ENCODE measurements at places on chromosomes 7 and 10. TPM values are rescaled to one million over a fixed set of nuclear protein-coding genes. Genes with fewer than 3 reads are reported as not detected.

PNLIPRP2 gene
- not detected for polyA plus RNA-seq

SSC4D gene
- polyA plus RNA-seq: 0.17 TPM

PTN gene
- polyA plus RNA-seq: not detected

LAMB1 gene
- polyA plus RNA-seq: 0.44 TPM

- DNase-seq: no peak
These were observed 31.9 kb downstream of the BEND7 start for GRCh38 chr10:13496931-13497330.

- no peak for DNase-seq
These were observed 293.2 kb upstream of the SEMA3D start for GRCh38 chr7:85479918-85480643.

KIAA1549 gene
- polyA plus RNA-seq: not detected

- peak; percentile 21 for DNase-seq
These were observed 13.6 kb downstream of the SNX10 start for GRCh38 chr7:26305090-26305868.

GRCh38 chr10:61329854-61330253, 123.3 kb downstream of the TMEM26 start:
- no peak for DNase-seq

GPR22 gene
- 0.28 TPM for polyA plus RNA-seq

- DNase-seq: no peak
These were observed 7.2 kb downstream of the ANTXRL start for GRCh38 chr10:46293832-46294640.

DNA sequence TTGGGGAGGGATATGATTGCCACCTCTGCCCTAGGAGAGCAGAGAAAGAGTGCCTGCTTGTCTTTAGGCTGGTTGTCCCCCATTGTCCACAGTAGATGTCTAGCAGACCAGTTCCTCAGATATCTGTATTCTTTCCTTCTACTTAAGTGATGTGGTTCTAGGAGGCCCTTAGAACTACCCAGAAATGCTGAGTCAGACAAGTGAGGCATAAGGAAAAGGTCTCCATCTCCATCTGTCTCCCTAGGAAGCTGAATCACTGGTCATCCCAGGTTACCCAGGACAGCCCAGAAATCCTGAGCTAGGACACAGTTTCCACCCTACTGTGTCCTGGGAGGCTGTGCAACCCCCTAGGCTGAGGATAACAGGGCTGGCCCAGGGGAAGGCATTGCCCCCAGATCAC, 93.4 kb upstream of the INHBA start:
- DNase-seq: no peak

DNA sequence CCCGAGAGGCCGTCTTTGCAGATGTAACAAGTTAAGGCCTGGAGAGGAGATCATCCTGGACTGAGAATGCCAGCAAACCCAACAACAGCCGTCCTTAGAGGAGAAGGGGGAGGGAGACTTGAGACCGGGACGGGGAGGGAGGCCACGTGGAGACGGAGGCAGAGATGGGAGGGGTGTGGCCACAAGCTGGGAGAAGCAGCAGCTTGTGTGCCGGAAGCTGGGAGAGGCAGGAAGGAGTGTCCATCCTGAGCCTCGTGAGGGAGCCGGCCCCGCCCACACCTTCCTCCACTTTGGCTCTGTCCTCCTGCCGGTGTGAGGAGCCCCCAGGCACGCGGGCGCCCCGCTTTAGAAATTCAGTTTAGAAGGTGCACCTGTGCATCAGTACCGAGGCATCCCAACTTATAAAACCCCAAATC, 95.7 kb downstream of the DNAJB6 start:
- DNase-seq: no peak

- no peak for DNase-seq
These were observed 22.4 kb downstream of the KCNH2 start for GRCh38 chr7:150955519-150956394.

GRCh38 chr7:107274506-107274905, 105.7 kb downstream of the HBP1 start:
- no peak for DNase-seq

DNA sequence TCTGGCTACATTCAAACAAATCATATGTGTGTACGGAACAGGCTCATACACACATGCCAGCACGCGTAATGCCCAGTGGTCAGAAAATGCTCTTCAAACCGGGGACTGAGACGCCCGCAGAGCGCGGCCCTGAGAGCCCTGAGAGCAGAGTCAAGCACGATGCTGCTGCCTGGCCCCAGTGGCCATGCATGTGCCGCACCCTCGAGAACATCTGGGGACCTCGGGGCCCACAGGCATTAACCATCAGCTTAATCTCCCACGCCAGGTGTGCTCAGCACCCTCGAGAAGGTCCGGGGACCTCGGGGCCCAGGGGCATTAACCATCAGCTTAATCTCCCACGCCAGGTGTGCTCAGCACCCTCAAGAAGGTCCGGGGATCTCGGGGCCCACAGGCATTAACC, 163.1 kb downstream of the PTPRN2 start:
- DNase-seq: no peak

- DNase-seq: no peak
These were observed 55.5 kb upstream of the LOXL4 start for GRCh38 chr10:98323221-98324164.

DNA sequence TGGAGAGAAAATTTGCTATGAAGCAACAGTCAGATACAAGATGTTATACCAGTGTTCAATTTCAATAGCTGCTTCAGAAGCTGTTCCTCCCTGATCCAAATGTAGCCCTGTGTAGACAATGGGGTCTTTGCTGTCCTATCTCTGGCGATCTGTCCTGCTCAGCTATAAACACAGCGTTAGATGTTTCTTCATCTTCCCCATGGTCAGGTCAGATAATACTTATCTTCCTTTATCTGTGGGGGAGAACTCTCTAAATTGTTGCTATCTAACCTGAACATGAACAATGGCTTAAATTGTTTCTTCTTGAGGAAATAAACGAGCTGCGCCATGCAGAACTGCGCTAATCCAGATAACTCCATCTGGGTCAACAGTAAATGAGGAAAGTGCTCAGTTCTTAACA, 15.6 kb upstream of the KIAA1217 start:
- DNase-seq: no peak

- DNase-seq: peak; percentile 64
These were observed 510 bp downstream of the ZSWIM8 start for GRCh38 chr10:73785721-73786511.

GRCh38 chr10:132865851-132866600, 76.3 kb downstream of the CFAP46 start:
- no peak for DNase-seq

DNA sequence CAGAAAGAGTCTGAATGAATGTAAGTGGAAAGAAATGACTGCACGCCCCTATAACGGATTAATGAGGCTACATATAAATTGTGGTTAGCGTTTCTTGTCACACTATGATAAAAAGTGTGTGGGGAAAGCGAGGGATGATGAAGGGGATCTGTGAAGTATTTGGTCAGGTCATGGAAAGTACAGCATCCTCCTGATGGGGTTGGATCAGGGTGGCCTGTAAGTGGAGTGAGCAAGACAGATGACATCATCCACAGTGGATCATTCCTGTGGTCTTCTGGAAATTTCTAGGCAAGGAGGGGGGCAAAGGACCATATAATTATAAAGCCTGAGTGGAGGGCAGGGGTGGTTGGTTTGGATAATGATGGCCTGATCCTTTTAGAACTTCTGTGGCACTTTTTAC, 606.0 kb downstream of the INHBA start:
- DNase-seq: no peak

DNA sequence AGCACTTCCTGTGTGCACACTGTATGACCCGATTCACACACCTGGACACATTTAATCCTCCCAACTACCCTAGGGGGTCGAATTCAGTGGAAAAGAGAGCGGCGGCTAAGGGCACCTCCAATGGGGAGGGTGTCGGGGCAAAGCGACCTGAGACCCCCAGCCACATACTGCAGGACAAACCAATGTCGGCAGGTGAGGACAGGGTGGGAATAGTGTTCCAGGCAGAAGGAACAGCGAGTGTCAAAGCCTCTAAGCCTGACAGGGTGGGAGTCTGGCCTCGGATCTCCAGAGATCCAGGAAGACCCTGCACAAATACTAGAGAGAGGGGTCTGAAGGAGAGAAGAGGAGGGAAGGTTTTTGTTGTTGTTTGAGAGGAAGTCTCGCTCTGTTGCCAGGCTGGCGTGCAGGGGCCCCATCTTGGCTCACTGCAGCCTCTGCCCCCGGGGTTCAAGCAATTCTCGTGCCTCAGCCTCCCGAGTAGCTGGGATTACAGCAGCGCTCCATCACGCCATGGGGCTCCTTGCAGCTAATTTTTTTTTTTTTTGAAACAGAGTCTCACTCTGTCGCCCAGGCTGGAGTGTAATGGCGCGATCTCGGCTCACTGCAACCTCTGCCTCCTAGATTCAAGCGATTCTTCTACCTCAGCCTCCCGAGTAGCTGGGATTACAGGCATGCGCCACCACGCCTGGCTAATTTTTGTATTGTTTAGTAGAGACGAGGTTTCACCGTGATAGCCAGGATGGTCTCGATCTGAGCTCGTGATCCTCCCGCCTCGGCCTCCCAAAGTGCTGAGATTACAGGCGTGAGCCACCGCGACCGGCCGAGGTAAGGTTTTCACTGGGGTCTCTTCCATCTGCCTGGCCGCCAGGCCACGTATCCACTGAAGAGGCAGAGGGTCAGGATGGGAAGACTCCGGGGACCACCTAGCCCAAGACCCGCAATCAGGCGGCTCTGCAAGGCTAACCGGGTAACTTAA, 1.2 kb upstream of the ARPC1B start:
- DNase-seq: no peak

DNA sequence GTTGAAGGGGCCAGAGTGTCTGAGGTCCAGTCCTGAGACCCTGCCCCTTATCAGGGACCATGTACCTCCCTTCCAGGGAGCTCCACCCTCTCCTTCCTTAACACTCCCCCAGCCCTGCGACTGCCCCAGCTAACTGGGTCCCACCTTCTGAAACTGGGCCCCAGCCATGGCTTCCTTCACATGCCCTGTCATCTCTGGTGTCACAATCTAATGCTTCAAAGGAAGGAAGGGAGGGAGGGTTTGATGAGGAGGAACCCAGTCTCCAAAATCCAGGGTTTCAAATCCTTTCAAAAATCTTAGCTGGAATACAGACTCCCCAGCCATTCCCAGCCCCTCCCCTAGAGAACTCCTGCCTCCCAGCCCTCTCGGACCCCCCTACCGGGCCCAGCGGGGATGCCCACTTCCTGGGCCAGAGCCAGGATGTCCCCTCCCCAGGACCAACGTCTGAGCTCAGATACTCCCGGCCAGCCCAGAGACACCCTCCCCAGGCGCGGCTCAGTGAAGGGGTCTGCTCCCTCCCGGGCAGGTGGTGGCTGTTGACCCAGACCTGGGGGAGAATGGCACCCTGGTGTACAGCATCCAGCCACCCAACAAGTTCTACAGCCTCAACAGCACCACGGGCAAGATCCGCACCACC, 18.0 kb downstream of the C10orf105 start:
- no peak for DNase-seq

TMEM236 gene
- not detected for polyA plus RNA-seq

ANKRD7 gene
- polyA plus RNA-seq: not detected

C10orf95 gene
- polyA plus RNA-seq: 0.70 TPM

DNA sequence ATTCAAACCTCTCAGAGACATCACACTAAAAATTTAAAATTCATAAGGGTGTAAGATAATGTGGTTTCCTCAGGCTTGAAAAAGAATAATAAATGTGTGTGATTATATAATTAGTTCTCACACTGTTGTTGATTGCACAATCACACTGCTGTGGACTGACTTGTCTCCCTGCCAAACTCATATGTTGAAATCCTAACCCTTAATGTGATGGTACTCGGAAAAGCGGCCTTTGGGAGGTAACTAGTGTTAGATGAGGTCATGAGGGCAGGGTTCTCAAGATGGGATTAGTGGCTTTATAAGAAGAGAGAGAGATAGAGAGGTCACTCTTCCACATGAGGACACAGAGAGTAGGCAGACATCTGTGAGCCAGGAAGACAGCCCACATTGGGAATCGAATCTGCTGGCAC, 128.5 kb upstream of the COL1A2 start:
- DNase-seq: no peak

DNA sequence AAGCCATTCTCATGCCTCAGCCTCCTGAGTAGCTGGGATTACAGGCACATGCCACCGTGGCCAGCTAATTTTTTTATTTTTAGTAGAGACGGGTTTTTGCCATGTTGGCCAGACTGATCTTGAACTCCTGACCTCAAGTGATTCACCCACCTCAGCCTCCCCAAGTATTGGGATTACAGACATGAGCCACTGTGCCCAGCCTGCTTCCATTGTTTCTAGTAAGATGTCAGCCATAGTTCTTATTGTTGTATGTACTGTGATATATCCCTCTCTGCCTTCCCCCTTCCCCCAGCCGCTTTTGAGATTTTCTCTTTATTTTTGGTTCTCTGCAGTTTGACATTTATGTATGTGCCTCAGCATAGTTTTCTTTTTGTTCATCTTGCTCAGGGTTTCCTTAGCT, 87.9 kb upstream of the KLF14 start:
- no peak for DNase-seq

- DNase-seq: no peak
These were observed 3.9 kb downstream of the HMX3 start for GRCh38 chr10:123139521-123140163.

GRCh38 chr10:10120671-10121070, 897.0 kb upstream of the CELF2 start:
- no peak for DNase-seq

CALHM3 gene
- not detected for polyA plus RNA-seq

DNA sequence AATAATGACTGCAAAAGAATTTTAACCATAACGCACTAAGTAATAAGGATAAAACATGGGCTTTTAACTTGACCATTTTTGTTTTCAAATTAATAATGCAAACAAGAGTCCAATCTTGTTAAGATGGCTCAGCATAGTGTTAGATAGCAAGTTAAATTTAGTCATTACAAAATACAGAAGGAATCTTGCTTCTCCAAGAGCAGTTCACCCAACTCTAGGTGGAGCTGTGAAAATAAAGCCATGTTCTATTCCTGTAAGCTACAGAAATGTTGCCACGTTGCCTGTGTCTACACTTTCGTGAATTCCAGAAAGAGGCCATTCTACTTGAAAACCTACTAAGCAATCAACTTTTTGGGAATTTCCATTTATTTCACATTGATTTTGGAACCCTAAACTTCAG, 191.9 kb downstream of the SFMBT2 start:
- DNase-seq: no peak

- no peak for DNase-seq
These were observed 1156.3 kb downstream of the SORCS3 start for GRCh38 chr10:105797234-105797890.

GRCh38 chr7:42065942-42066341, 171.1 kb downstream of the GLI3 start:
- no peak for DNase-seq

DNA sequence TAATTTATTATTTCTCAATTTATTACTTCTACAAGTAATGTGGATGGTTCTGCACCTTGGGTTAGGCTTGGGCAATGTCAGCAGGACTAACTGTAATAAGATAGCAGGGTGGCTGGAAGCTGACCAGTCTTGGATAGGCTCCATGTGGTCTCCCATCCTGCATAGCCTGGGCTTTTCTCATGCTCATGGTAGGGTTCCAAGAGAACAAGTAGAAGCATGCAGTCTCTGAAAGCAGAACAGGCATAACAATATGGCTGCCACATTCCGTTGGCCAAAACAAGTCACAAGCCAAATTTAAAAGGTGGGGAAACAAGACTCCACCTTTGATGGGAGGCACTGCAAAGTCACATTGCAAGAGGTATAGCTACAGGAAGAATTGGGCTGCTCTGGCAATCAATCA, 98.6 kb upstream of the MDFIC start:
- no peak for DNase-seq

Data from CD8-positive, alpha-beta memory T cell (primary cell).